ENCODE measurements at places on chromosomes 16 and 17.

GRCh38 chr17:13306310-13306962, 288.6 kb upstream of the ELAC2 start:
- no peak for DNase-seq

GRCh38 chr16:64412578-64413280, 709.1 kb downstream of the CDH11 start:
- no peak for DNase-seq

GRCh38 chr16:25586826-25587225, 104.9 kb upstream of the HS3ST4 start:
- DNase-seq: no peak

GRCh38 chr16:17414916-17415315, 55.8 kb downstream of the XYLT1 start:
- no peak for DNase-seq

- DNase-seq: no peak
These were observed 27.4 kb downstream of the STH start for GRCh38 chr17:46026166-46027047.

GRCh38 chr17:10369239-10369638, 3.6 kb downstream of the MYH13 start:
- no peak for DNase-seq

DNA sequence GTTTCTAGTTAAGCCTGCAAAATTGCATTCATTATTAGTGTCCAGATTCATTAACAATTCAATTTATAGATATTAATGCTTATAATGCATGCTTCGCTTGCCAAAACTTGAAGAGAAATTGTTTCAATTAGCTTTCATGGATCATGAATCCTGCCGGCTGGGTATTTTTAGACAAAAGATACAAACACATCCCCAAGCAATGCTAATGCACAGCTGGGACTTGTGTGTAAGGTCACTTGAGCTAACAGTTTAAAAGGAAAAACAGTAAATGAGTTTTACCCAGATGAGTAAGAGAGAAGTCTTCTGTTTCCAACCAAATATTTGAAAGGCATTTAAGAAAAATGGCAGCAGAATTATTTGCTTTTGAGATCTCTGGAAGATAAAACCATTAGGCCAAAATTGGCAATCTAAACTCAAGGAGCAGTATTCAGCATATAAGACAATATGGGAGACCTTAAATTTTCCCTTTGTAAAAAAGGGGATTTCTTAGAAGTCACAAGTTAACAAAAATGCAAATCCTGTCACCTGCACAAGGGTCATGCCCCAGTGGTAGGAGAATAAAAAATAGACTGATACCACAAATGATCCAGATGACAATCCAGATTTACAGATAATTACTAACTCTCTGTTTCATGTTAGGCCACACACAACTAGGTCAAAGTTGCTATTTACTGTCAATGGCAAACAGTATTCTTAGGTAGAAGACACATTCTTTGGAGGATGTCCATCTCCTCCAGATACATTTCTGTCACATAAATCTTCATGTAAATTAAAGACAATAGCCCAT, 418.4 kb upstream of the PMFBP1 start:
- no peak for DNase-seq
